Putamen (tissue), 1 donor: ENCODE measurements at places on chromosomes 2 and 18.

DNA sequence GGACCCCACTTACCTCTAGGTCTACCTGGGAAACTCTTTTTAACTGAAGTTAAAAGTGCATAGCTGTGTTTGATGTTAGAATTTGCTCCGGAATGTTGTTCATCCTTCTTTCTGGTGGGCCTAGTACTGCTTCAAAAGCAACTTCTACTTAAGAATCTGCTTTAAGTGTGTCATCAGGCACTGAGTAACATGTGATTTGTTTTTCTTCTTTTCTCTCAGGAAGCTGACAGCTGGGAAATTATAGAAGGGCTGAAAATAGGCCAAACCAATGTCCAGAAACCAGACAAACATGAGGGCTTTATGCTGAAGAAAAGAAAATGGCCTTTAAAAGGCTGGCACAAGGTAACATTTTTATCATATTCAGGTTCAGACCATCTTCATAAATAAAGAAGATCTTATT is 122.9 kb downstream of the PRKRA start:
- no peak for DNase-seq

DNA sequence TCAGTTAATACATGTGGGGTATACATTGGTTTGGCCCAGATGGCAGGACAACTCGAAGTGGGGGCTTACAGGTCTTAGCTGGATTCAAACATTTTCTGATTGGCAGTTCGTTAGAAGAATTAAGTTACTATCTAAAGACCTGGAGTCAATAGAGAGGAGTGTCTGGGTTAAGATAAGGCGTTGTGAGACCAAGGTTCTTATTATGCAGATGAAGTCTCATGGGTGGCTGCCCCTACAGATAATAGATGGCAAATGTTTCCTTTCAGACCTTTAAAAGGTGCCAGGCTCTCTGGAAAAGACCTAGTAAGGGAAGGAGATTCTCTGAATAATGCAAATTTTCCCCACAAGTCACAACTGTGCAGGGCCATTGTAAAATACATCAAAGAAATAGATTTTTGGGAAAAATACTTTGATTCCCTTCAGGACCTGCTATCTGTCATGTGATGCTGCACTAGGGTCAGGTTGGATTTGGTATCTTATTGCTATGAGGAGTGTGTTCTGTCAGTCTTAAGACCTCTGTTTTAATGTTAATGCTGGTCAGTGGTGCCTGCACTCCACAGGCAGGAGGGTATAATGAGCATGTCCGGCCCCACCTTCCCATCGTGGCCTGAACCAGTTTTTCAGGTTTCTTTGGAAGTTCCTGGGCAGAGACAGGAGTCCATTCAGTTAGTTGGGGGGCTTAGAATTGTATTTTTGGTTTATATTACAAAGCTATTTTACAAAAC is 14.3 kb upstream of the MC5R start:
- no peak for DNase-seq

DNA sequence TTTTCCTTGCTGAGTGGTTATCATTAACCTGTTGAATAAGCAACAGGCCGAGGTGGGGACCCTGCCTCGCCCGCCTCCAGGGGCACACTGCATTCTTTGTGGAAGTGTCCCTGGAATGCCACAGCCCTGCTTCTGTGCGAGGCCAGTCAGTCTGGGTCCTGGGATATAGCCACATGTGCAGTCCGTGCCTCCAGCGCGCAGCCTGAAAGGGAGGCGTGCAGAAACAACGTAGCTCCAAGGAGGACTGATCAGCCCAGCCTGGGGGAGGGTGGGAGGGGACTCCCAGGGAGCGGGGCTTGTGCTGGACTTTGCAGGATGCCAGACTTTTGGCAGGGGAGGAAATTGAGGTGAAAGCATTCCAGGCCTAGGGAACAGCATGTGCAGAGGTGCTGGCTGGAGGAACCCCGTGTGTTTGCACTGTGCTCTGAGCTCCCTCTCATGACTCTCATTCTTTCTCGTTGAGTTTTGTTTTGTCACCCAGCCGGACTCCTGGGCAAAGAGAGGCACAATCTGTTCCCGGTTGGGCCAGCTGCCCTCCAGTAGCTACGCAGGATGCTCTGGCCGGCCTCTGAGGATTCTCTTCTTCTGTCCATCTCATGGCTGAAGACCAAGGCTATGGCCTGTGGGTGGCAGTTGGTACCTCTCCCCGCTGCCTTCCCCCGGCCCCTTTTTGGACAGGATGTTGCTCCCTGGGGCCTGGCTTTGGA is 39.7 kb downstream of the HPCAL1 start:
- no peak for DNase-seq

DNA sequence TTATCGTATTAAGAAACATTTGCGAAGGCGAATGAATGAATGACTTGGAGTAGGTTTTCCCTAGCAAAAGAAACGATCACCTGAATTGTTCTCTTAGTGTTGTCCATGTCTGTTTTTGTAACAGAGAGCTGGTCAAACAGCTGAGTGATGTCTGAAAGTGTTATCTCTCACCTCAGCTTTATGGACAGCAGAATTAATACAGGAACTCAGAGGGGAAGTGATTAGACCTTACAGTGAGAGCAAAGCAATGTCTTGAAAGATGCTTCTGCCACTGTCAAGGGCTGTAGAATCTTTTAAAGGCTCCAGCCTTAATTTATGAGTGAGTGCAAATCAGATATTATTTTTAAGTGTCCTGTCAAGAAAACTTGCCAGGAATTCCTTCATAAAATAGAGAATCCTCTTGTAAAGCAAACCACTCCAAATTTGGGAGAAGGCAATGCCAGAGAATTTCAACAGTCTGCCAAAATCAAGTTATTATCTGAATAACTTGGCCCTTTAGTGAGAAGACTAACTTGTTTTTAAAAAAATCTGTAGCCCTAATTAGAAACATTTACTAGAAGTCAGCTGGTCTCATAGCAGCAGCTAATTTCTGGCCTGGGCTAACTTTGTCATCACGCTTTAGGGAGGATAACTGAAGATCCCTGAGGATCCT is 60.7 kb downstream of the CDC42EP3 start:
- DNase-seq, result no peak
